ENCODE measurements at places on chromosomes 3 and 15.

GRCh38 chr15:91853948-91854638 lies 585 bp downstream of the SLCO3A1 start:
- peak; percentile 35 for DNase-seq

- DNase-seq: no peak
Observed at GRCh38 chr3:36864180-36865053, 80.4 kb downstream of the TRANK1 start.

GRCh38 chr3:182925944-182926337 lies 54.4 kb downstream of the DCUN1D1 start:
- no peak for DNase-seq

DNA sequence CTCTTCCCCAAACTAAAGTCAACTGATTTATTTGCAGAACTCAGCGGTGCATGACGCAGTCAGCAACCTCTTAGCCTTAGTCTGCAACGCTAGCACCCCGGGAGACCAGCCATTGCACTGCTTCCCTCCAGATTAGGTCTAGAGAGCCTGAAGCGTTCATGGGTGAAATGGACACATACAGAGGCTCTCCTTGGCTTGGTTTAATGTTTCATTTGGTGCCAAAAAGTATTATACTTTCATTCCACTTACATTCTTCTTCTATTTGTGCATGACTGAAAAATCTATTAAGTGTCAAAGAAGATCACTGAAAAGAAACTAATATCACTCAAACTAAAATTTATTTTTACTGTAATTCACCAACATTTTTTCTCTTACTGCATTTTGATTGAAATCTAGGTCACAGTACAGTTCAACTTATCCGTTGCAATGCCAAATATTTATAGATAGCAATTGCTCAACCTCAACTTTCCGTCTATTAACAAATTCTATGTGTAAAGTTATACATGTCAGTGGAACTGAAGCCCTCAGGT lies 116.2 kb downstream of the ROBO1 start:
- DNase-seq: no peak

DNA sequence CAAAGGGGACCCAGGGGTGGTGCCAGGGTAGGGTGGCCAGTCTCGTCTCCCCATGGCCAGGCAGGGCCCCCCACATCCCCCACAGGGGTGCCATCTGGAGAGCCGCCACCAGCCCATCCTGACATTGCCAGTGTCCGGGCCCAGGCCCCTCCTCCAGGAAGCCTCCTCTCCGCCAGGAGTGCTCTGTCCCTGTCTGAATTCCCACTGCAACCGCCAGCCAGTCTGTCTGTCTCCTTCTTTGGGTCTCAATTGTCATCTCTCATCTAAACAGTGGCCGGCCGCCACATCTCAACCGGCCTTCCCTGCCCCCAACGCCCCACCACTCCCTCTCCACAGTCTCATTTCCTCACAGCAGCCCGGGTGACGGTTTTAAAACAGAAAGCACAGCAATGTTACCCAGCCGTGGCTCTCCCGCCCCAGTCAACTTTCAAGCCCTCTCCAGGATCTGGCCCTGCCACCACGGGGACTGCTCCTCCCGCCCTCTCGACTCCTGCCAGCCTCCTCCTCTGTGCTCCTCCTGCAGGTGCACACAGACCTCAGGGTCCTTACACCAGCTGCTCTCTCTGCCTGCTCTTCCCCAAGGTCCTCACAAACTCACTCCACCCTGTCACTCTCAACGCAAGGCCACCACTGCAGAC lies 57.0 kb downstream of the IQSEC1 start:
- DNase-seq: peak; percentile 80

DNA sequence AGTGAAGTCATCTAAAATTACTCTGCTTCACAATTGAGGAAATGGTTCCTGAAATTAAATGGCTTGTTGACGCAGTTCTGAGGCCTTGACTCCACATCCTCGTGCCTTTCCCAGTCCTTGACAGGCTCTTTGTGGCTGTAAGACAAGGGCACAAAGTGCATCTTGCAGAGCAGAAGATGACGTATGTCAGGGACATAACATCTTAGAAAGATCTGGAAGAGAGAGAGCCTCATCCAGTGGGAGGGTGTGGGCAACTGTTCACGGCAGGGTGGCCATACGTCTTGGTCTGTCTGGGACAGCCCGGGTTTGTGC lies 91.0 kb downstream of the CHRNA7 start:
- no peak for DNase-seq

DNA sequence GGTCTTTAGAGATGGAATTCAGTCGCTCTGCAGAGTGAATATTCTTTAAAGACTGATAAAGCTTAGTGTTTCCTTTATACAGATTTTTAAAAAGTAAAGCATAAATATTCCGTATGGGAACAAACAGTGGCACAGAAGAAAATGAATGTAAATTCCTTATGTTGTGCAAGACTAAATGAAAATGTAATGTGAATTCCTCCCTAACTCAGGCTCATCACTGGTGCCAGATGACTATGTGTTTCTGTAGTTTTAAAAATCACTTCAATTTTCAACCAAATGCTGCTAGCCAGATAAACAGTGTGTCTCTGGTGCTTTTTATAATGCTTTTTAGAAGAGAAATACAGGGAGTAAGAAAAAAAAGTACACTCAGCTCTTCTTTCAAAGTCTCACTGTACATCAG lies 154.8 kb upstream of the SNTN start:
- no peak for DNase-seq

DNA sequence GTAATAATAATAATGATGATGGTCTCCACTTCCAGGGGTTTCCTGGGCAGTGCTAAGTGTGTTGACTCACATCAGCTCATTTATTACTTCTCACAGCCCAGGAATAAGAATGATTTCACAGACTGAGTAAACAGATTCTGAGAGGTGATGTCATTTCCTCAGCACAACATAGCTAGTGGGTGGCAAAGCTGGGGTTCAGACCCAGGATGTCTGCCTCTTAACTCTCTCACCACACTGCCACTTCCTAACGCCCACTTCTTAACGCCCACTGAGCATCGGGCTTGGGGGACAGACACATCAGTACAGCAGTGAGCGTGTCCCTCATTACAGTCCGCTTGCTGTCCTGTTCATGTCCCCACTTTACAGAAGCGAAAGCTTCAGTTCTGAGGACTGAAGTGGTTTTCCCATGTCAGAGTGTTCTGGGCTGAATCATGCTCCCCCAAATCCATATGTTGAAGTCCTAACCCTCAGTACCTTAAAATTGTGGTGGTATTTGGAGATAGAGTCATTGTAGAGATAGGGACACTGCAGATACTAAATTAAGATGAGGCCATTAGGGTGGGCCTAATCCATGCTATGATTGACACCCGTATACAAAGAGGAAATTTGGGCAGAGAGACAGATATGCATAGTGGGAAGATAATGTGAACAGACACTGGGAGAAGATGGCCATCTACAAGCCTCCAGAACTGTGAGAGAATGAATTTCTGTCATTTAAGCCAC lies 68.0 kb downstream of the ATP2B2 start:
- DNase-seq: peak; percentile 77

DNA sequence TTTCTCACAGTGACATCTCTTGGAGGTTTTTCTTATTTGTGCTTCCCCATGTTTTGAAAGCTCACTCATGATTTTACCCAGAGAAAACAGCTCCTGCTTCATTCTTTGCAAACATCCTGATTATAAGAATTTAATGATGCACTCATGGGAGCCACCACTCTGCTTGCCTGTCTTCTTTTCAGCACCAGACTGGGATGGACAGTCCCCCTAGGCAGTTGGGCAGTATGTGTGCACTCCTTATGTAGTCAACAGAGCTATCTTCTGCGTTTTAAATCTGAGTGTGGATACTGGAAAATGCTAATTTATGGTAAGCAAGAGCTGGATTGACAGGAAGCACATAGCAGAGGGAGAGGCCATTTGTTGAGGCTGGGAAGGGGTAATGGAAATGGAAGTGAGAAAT lies 276.1 kb downstream of the AGBL1 start:
- DNase-seq: no peak

- DNase-seq: no peak
Observed at GRCh38 chr3:156175570-156175969, 55.2 kb downstream of the KCNAB1 start.

DNA sequence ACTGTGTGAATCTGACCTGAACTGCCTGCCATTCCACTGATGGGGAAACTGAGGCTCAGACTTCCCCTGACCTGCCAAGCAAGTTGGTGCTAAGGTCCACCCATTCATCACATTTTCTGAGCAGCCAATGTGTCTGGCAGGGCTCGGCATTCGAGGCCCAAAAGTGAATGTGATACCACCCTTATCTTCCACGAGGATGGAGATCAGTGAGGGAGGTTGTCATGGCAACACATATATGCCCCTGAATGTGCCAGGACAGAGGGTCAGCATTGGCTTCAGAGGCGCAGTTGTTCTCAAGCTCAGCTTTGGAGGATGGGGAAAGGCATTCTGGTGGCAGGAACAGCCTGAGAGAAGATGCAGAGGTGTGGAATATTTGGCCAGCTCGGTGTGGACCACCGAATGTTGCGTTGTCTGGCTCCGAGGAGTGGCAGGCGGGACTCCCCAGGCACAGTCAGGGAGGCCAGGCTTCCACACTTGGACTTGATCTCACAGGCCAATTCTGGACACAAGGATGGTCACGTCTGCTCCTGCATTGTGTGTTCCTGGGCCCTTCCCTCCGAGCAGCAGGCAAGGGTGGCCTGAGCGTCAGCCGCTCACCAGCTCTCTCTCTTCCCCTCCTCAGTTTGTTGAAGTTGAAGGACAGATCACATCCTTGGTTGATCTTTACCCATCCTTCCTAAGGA lies 63.4 kb downstream of the GRIP2 start:
- DNase-seq: no peak

DNA sequence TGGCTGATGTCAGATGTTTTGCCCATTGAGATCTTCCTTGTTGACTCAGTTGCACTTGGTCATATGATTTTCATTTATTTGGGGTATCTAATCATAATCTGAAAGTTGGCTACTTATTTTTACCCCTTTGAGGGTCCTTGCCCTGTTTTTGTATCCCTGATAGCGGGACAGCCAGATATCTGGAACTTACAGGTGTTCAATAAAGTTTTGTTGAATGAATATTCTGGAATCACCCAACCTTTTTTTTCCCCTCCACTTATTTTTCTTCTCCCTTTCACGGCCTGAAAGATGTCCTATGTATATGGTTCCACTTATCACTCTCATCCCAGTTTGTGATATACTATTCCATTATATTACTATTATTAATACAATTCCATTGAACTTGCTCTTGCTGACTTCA lies 12.8 kb downstream of the CTNNB1 start:
- no peak for DNase-seq

DNA sequence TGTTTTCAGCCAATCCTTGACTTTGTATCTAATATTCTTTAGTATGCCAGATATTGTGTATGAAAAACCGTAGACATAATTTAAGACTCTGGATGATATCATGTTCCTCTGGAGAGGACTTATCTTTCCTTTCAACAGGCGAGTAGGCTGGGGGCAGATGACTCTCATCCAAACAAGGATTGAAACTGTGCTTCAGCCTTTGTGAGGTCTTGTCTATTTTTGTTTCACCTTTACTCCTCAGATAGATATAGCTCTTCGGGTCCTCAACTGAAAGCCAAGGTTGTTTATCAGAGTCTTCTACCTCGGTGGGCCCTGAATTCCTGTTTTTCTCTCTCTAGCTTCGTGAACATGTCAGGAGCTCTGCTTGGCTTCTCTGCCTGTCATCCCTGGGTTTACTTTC lies 66.0 kb downstream of the C3orf20 start:
- DNase-seq: no peak

DNA sequence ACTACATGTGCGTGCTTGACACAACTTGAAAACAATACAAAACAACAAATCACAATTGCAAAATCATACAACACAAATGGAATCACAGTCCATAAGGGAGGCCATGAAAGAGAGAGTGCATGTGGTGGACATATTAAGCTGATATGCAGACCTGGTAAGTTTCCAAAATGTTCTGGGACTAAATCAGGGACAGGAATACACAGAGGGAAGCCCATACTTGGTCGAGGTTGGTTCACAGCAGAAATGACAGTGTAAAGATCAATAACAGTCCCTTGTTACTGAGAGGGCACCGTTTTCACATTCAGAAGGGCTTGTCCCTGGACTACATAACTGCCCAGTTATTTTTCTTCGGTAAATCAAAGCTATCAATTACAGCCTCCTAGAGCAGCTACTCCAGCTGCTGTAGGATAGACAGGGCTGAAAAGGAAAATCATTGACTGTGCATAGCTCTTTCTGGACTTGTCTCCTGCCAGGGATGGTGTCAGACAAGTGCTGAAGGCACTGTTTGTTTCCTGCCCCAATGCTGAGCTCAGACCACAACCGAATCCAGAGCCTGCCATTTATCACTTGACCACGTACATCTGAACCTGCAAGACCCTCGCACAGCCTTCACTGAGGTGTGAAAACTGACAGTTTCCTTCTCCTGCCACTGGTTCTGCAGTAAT lies 79.5 kb upstream of the KCNMB2 start:
- DNase-seq: no peak

- DNase-seq: peak; percentile 70
Observed at GRCh38 chr3:50154476-50154839, 666 bp upstream of the SEMA3F start.

DNA sequence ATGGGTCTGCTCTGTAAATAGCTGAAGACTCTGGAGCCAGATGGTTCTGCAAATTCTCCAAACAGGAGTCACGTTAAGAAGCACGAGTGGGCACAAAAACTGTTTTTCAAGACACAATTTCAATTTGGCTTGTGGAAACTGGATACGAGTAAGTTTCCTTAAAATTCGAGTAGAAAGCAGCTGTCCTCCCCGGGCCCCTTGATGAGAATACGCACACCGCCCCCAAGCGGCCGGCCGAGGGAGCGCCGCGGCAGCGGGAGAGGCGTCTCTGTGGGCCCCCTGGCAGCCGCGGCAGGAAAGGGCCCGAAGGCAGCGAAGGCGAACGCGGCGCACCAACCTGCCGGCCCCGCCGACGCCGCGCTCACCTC lies 778 bp upstream of the THBS1 start:
- DNase-seq: peak; percentile 91

GRCh38 chr3:174094669-174095068 lies 697.1 kb downstream of the NLGN1 start:
- DNase-seq: no peak

- DNase-seq: no peak
Observed at GRCh38 chr3:34073961-34074360, 275.5 kb downstream of the PDCD6IP start.

GRCh38 chr3:41053220-41053619 lies 146.1 kb upstream of the CTNNB1 start:
- no peak for DNase-seq

- DNase-seq: peak; percentile 62
Observed at GRCh38 chr15:90300988-90301706, 35.7 kb downstream of the NGRN start.

DNA sequence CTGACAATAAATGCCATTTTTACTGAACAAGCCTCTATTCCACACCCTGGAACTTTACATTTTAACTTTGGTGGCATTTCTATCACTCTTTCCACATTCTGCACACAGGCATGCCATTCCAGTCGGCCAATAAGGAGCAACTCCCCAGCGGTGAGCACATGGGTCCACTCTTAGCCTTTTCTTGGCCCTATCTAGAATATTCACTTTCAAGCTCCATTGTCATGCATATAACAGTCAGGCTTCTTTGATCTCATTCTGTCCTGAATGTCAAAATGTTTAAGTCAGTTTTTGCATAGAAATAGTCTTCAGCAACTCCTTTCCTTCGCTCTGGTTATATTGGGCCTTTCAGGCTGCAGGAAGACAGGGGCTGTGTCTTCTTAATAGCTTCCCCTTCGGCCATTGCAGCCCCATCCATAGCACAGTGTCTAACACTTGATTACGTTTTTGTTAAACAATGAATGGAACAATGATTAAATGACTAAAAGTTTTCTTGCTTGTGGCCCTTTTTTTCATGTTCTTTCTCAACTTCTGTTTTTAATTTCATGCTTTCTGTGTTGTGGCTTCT lies 427.3 kb downstream of the MFSD1 start:
- DNase-seq: peak; percentile 15

GRCh38 chr3:81910244-81910852 lies 148.9 kb upstream of the GBE1 start:
- DNase-seq: no peak

- no peak for DNase-seq
Observed at GRCh38 chr15:91498749-91499062, 354.8 kb upstream of the SLCO3A1 start.

Data from GM13976 (cell line).